Right atrium auricular region (tissue), 2 donors: ENCODE measurements at places on chromosomes 5 and 9.

- H3K27ac ChIP-seq = peak overlapping the region; percentile 77
- peak; percentile 73 for DNase-seq
- peaks cover 59% of the 10 kb centered on the region for H3K4me1 ChIP-seq
These were observed 111.9 kb downstream of the ROR2 start for GRCh38 chr9:91837981-91838731.

DNA sequence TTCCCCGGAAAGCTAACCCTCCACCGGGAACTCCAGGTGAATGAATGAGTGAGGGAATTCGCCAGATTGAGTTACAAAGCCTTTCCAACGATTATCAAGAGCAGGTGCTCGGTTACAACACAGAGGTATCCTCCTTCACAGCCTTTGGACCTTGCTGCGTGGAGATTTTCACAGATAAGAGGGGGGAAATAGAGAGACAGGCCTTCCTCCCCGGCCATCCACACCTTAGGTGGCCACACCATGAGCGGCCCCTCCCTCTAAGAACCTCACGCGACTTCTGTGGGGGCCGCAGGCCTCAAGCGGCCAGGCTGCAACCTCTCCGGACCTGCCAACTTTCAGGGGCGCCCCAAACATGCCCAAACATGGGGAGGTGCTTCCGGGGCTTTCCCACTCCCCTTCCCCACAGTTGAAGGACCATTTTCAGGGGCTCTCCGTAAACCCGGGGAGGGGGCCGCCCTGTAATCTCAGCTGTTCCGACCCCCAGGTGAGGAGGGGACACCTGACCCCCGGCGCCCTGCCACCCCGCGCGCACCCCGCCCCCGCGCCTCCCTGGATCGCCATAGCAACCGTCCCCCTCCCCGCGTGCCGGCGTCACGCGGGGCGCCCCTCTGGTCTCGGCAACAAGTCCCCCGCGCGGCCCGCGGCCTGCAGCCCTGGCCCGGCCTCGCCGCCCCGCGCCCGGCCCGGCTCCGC, 603 bp downstream of the DENND1A start:
- no peaks in the 10 kb centered on the region for H3K4me1 ChIP-seq
- H3K27ac ChIP-seq = peak overlapping the region; percentile 80
- no peak for DNase-seq
- peak overlapping the region; percentile 71 for H3K4me3 ChIP-seq

DNA sequence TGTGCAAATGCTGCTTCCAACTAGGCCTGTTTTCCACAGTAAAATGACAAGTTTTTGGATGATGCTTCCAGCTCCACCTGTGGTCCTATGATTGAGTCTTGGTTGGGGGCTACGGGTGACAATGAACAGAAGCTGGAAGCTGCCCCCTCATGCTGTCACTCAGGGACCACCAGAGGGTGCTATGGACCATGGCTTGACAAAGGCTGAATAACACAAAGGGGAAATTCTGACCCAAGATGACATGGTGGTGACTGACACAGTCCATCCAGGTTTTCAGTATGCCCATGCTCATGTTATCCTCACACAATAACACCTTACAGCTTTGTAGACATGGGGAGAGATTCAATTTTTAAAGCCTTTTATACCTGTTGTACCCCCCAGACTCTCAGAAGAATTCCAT, 23.9 kb upstream of the SAP30L start:
- H3K4me3 ChIP-seq = no peak overlapping the region
- H3K4me1 ChIP-seq = no peaks in the 10 kb centered on the region
- H3K27me3 ChIP-seq = no peaks in the 10 kb centered on the region
- no peak overlapping the region for H3K27ac ChIP-seq
- no peak for DNase-seq

- no peaks in the 10 kb centered on the region for H3K27me3 ChIP-seq
- H3K4me3 ChIP-seq = no peak overlapping the region
- no peak for DNase-seq
- no peaks in the 10 kb centered on the region for H3K36me3 ChIP-seq
- no peaks in the 10 kb centered on the region for H3K4me1 ChIP-seq
- no peak overlapping the region for H3K27ac ChIP-seq
These were observed 40.4 kb upstream of the MAN2A1 start for GRCh38 chr5:109649318-109649717.

DNA sequence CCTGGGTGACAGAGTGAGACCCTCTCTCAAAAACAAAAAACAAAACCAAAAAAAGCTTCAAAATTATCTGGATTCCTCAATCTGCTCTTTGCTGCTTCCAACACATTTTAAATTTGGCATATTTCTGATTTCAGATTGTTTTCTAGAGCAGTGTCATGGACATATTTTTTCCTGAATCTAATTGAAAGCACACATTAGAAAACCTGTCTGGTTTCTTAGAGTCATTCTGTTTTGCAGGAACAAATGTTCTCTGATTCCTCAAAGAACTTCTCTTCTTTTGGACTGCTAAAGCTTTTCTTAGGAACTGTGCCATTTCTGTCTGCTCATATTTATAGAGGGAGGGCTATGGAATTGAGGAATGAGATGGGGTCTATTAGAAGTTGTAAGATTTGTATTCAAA, 81.6 kb downstream of the RAI14 start:
- no peak overlapping the region for H3K4me3 ChIP-seq
- DNase-seq = no peak
- H3K27me3 ChIP-seq = no peaks in the 10 kb centered on the region
- H3K36me3 ChIP-seq = no peaks in the 10 kb centered on the region
